LoVo (cell line): ENCODE measurements at places on chromosomes 2 and 18.
A peak's percentile ranks its signal among the peaks of the same experiment; 100 is the strongest.

GRCh38 chr2:36824273-36824672 lies 127.8 kb downstream of the VIT start:
- no peak for DNase-seq

DNA sequence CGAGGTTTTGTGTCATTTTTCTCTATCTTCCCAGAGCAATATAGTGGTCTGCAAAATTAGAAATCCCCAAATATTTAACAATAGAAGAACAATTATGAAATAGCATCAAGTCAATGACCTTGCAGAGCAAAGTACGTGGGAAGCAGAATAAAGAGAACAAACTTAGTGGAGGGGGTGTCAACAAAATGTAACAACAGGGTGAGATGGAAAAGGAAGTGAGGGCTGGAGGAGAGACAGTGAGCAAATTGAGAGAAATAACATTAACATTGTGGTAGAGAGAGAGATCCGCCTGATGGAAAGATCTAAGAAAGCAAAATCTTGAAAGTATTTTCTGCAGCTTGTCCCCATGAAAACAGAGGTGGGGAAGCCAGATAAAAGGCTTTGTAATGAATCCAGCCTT lies 23.4 kb downstream of the ARHGAP15 start:
- no peak for DNase-seq

- DNase-seq = no peak
Observed at GRCh38 chr2:20061476-20061875, 10.0 kb upstream of the LAPTM4A start.

DNA sequence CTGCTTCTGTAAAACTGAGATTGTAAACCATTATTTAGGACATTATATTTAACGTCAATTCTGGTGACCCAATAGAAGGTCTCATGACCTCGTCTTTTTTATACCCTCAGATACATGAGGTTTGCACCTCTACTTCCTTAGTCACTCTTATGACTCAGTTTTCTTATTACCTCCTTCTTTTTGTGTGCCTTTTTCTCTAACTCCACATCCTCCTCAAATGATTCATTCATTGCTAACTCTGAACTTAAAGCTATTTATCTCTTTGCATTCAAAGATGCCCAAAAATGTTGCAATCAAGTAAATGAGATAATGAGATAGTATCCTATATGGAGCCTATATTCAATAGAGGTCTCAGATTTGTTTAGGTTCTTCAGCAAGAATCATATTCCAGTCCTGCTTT lies 121.0 kb upstream of the KYNU start:
- DNase-seq = no peak

GRCh38 chr18:79466591-79466990 lies 70.9 kb downstream of the NFATC1 start:
- no peak for DNase-seq

GRCh38 chr18:74862094-74862493 lies 264.4 kb downstream of the ZNF407 start:
- no peak for DNase-seq

- DNase-seq = no peak
Observed at GRCh38 chr2:95320986-95321767, 24.0 kb downstream of the KCNIP3 start.

DNA sequence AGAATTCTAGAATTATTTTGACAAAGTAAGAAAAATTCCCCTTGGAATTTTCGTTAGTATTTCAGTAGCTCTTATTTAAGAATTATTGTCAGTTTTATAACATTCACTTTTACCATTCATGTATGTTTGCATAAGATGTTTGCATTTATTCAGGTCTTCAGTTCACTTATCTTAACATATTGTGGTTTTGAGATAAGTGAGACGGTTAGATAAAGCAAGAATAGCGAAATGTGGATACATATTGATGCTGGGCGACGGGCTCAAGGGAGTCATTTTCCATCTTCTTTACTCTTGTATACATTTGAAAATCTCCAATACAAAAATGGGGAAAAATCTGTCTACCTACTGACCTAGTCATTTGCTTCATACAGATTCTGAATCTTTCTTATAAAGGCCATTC lies 156.7 kb upstream of the HDAC4 start:
- DNase-seq = no peak

GRCh38 chr18:11176481-11176881 lies 27.1 kb upstream of the PIEZO2 start:
- DNase-seq = no peak

DNA sequence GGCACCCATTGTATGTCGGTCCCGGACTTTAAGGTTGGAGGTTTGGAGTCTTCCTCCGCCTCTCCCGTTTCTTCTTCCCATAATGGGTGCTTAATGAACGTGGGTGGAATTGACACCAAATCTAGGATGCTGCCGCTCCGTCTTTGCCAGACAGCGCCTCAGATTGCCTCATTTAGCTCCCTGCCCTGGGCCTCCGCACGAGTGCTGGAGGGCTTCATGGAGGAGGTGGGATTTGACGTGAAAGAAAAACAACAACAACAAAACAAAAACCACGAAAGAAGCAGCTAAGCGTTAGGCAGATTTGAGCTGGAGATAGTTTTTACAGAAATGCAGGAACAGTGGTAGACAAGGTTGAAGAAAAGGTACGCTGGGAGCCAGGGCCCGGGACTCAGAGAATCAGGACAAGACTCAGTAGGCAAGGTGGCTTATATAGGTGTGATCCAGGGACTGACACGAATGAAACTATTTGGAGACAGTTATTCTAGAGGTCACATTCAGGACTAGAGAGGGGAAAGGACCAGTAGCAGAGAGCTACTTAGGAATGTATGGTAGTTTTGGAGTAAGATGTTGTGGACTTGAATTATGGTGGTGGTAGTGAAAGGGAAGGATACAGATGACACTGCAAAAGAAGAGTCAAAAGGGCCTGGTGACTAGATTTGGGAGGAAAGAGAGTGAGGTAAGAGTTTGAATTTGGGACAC lies 605 bp downstream of the ZNF2 start:
- no peak for DNase-seq

- no peak for DNase-seq
Observed at GRCh38 chr2:222673883-222674282, 2.4 kb downstream of the MOGAT1 start.

GRCh38 chr2:121599963-121600651 lies 49.2 kb downstream of the CLASP1 start:
- DNase-seq = no peak

DNA sequence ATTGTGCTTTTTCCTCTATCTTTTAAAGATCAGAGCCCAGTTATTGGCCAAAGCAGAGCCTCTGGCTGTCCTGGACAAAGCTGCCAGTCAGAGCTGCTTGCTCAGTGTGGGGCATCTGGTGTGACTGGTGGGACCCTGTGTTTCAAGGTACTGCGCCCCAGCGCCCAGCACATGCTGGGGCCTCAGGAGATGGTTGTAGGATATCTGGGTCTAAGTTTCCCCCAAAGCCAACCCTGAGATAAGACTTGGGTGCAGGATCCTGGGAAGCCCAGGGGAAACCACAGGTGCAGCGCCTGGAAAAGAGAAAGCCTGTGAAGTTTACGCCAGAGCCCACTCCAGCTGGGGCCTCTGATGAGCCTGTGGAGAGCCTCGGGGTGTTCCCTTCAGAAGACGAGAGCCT lies 117.7 kb downstream of the RPIA start:
- no peak for DNase-seq

GRCh38 chr18:54389143-54389505 lies 31.4 kb downstream of the C18orf54 start:
- no peak for DNase-seq

DNA sequence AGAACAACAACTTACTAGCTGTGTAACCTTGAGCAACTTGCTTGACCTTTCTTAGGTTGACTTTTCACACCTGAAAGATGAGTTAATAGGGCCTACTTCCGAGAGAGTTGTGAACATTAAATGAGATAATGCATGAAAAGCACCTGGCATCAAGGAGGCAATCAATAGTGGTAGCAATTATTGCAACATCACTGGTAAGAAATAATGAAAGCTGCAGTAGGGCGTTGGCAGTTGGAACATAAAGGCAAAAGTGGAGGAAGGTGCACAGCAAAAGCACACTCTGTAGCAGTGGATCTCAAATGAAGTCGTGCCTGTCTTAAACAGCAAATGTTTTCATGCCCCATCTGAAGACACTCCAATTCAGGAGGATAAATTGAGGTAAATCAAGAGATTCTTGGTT lies 178.9 kb upstream of the VRK2 start:
- no peak for DNase-seq

DNA sequence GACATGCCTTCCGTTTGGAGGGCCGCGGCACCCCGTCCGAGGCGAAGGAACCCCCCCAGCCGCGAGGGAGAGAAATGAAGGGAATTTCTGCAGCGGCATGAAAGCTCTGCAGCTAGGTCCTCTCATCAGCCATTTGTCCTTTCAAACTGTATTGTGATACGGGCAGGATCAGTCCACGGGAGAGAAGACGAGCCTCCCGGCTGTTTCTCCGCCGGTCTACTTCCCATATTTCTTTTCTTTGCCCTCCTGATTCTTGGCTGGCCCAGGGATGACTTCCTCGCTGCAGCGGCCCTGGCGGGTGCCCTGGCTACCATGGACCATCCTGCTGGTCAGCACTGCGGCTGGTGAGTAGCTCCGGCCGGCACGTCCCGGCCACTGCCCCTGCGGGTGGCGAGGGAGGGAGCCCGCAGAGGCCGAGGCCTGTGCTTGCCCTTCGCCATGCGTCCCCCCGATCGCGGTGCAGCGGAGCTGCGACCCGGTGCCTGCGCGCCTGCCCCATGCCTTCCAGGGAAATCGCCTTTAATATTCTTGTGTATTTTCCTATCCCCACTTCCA lies 1.2 kb downstream of the BMPR2 start:
- no peak for DNase-seq

GRCh38 chr2:65626831-65627230 lies 194.4 kb upstream of the SPRED2 start:
- DNase-seq = no peak

GRCh38 chr2:27021253-27022049 lies 11.3 kb upstream of the TMEM214 start:
- DNase-seq = peak; percentile 78

DNA sequence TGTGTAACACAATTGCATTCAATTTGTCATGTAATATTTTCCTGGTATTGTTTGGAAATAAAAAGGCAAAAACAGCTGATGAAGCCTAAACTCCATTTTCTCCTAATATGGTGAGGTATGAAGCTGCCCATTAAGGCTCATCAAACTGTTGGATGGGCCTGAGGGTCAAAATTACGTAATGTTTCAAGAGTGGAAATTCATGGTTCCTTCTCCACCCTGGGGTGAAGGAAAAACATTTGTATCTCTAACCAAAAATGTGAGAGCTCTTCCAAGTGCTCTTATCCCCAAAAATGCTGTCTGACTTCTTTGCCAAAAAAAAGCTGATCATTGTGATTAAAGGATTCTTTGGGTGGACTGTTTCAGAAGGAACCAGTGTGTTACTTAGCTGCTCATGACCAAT lies 91.8 kb downstream of the ARHGAP28 start:
- DNase-seq = no peak

- DNase-seq = no peak
Observed at GRCh38 chr2:150051004-150051403, 436.5 kb downstream of the RND3 start.

DNA sequence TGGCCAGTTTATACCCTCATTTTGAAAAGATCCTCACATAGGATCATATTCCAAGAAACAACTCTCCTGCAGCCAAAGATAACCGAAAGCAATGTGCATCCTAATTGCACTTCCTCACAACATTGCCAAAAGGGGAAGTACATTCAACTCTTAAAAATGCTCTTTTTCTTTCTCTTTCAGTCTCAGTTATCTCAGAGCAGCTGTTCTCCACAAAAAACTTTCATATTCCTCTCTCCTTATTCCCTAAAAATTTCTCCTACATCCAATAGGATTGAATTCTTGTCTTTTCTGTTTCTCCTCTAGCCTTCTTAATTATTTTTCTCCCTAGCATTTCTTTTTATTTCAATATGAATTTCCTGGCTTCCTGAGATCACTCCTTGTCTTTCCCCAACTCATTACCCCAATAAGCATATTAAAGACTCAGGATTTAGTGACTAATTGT lies 7.4 kb upstream of the VRK2 start:
- DNase-seq = no peak

GRCh38 chr2:95346738-95347671 lies 49.9 kb downstream of the KCNIP3 start:
- DNase-seq = peak; percentile 6

DNA sequence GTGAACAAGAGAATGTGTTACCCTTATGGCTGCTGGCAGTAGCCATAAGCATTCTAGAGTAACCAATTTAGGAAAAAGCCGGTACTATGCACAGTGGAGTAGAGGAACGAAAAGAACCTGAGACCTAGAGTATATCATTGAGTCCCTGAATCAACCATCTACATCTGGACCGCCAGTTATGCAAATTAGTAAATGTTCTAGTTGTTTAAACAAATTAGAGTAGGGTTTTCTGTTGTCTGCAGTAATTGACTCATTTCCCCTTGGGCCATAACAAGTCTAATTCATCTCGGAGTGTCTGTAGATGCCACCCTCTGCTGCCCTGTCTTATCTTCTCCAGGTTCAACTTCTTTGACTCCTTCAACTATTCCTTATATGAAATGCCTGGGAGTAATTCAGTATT lies 60.1 kb upstream of the CAPN13 start:
- no peak for DNase-seq

DNA sequence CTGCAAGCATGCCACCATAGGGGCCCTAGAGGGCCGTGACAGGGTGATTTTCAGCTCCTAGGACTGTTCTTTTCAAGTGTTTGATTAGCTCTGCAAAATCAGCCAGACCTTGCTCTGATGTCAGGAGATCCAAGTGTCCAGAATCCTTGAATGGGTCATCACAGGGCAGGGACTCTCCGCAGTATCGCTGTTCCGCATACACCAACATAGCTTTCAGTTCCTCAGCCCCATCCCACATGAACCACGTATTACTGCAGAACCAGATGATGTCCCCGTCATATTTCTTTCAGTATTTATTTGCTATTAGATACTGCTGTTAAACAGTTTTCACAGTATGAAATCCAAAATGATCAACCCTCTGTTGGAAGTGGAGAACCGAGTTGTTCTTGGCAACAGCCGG lies 46.6 kb upstream of the RFX8 start:
- DNase-seq = no peak

GRCh38 chr2:38590053-38590452 lies 12.7 kb downstream of the HNRNPLL start:
- DNase-seq = no peak

- no peak for DNase-seq
Observed at GRCh38 chr2:47159627-47160026, 4.5 kb upstream of the STPG4 start.

- DNase-seq = no peak
Observed at GRCh38 chr2:96501471-96501874, 3.7 kb downstream of the NEURL3 start.

DNA sequence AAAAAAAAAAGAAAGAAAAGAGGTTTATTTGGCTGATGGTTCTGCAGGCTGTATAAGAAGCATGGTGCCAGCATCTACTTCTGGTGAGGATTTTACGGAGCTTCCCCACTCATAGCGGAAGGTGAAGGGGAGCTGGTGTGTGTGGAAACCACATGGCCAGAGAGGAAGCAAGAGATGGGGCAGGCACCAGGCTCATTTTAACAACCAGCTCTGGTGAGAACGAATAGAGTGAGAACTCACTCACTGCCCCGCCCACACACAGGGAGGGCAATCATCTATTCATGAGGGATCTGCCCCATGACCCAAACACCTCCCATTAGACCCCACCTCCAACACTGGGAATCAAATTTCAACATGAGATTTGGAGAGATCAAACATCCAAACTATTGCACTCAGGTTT lies 68.5 kb downstream of the MOGAT1 start:
- no peak for DNase-seq

- no peak for DNase-seq
Observed at GRCh38 chr18:55092166-55092565, 132.9 kb upstream of the CCDC68 start.

GRCh38 chr2:240948086-240948485 lies 42.0 kb downstream of the CROCC2 start:
- no peak for DNase-seq

GRCh38 chr18:78603102-78603983 lies 376.3 kb upstream of the SALL3 start:
- DNase-seq = no peak
